ENCODE measurements at places on chromosomes 3 and 15.

- H3K36me3 ChIP-seq = no peaks in the 10 kb centered on the region
- no peaks in the 10 kb centered on the region for H3K27me3 ChIP-seq
- DNase-seq = no peak
- H3K4me3 ChIP-seq = no peak overlapping the region
These were observed 219.8 kb downstream of the CTNNB1 start for GRCh38 chr3:41418961-41419691.

DNA sequence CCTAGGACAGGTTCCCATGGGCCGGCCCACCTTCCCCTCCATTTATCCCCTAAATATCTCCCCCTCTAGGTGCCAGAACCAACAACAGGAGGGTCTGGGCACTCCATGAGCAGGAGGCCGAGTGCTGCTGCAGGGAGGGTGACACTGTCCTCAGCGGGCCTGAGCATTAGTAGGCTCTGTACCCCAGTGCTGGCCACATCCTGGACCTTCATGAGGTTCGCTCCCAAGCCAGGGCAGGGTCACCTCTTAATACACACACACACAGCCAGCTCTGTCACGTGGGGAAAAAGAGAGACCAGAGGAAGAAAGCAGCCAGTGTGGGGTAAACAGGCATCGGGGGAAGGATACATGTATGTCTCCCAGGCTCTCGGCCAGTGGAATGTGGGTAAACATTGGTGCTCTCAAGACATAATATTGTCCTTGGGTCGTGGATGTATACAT, 27.9 kb upstream of the SEMA3F start:
- no peaks in the 10 kb centered on the region for H3K27me3 ChIP-seq
- DNase-seq = no peak
- H3K36me3 ChIP-seq = peaks cover 2% of the 10 kb centered on the region
- no peak overlapping the region for H3K4me3 ChIP-seq
- no peak overlapping the region for H3K27ac ChIP-seq
- H3K4me1 ChIP-seq = no peaks in the 10 kb centered on the region

- DNase-seq = no peak
- H3K4me3 ChIP-seq = no peak overlapping the region
- H3K4me1 ChIP-seq = peaks cover 10% of the 10 kb centered on the region
- peaks cover 49% of the 10 kb centered on the region for H3K27me3 ChIP-seq
- H3K36me3 ChIP-seq = no peaks in the 10 kb centered on the region
- no peak overlapping the region for H3K27ac ChIP-seq
These were observed 20.9 kb downstream of the NOX5 start for GRCh38 chr15:69035205-69035917.

- no peak overlapping the region for H3K27ac ChIP-seq
- H3K36me3 ChIP-seq = no peaks in the 10 kb centered on the region
- H3K27me3 ChIP-seq = no peaks in the 10 kb centered on the region
- H3K4me1 ChIP-seq = no peaks in the 10 kb centered on the region
- no peak for DNase-seq
- no peak overlapping the region for H3K4me3 ChIP-seq
These were observed 12.3 kb upstream of the MFSD1 start for GRCh38 chr3:158789592-158789991.

GRCh38 chr3:188446766-188447165, 292.8 kb downstream of the LPP start:
- no peak for DNase-seq
- peaks cover 3% of the 10 kb centered on the region for H3K4me1 ChIP-seq
- H3K4me3 ChIP-seq = no peak overlapping the region
- no peak overlapping the region for H3K27ac ChIP-seq

- H3K4me3 ChIP-seq = no peak overlapping the region
- H3K36me3 ChIP-seq = no peaks in the 10 kb centered on the region
- no peak for DNase-seq
- no peaks in the 10 kb centered on the region for H3K4me1 ChIP-seq
These were observed 105.9 kb upstream of the AKAP13 start for GRCh38 chr15:85274315-85275050.

DNA sequence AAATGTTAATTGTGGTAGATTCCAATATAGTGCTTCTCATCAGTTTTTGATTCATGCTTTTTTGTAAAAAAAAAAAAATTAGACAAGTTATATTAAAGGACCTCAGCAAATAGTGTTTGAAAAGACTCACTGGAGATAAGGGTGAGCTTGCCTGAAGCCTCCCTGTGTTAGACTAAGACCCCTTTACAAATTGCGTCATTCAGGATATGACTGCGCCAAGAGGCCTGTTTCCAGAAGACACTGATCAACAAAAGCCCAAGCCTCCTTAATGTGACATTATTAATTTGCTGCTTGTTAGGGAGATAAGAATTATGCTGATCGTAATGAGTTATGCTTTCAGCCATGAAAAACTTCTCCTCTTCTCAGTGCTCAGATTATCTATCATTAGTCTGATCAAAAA, 13.0 kb upstream of the DNAJC13 start:
- H3K4me3 ChIP-seq = no peak overlapping the region
- no peaks in the 10 kb centered on the region for H3K36me3 ChIP-seq
- H3K4me1 ChIP-seq = no peaks in the 10 kb centered on the region
- DNase-seq = no peak

DNA sequence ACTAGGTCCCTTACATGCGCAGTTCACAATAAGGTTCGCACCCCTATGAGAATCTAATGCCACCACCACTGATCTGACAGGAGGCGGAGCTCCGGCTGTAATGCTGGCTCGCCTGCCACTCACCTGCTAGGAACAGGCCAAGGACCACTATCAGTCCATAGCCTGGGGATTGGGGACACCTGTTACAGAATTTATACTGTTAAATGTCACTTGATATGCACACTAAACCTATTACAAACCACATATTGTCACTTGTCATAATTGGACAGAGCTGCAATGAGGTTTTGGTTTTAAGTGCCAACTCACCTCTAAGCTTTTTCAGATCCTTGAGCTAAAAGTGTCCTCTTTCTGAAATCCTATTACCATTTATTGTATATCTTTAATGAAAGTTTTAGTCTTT, 507.9 kb upstream of the TPRG1 start:
- no peaks in the 10 kb centered on the region for H3K27me3 ChIP-seq
- H3K4me1 ChIP-seq = no peaks in the 10 kb centered on the region
- H3K4me3 ChIP-seq = no peak overlapping the region

DNA sequence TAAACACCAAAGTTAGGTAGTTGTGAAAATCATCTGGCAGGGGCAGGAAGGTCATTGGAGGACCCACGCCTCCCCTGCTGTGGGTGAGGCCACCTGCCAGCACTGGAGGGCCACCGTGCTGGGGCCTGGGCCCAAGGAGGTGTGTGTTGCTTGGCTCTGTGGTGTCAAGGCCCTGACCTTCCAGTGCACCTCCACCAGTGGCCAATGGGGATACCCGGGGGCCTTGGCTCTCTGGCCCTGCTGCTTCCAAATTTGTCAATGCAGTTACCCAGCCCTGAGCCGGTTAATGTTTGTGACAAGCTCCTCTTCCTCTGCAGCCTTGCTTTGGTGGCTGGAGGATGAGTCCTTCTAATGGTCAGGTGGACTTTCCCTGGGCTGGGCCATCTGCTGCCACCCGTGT, 150.2 kb downstream of the KLF13 start:
- H3K4me3 ChIP-seq = no peak overlapping the region
- no peak for DNase-seq

DNA sequence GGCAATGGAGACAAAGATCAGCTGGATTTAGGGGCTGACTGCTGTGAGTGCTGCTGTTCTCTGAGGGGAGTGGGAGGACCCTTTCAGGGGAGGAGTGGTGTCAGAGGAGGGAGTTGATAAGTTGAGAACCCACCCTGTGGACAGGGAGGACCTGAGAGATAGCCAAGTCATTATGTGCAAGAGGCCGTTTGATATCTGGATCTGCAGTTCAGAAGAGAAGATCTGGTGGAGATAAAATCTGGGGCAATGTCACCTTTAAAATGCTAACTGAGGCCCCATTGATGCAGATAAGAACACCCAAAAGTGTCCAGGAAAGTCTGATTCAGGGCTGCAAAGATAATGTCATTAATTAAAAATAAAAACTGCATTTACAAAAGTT, 256.1 kb upstream of the HES1 start:
- H3K27ac ChIP-seq = no peak overlapping the region
- DNase-seq = no peak
- H3K4me1 ChIP-seq = no peaks in the 10 kb centered on the region
- H3K4me3 ChIP-seq = no peak overlapping the region

DNA sequence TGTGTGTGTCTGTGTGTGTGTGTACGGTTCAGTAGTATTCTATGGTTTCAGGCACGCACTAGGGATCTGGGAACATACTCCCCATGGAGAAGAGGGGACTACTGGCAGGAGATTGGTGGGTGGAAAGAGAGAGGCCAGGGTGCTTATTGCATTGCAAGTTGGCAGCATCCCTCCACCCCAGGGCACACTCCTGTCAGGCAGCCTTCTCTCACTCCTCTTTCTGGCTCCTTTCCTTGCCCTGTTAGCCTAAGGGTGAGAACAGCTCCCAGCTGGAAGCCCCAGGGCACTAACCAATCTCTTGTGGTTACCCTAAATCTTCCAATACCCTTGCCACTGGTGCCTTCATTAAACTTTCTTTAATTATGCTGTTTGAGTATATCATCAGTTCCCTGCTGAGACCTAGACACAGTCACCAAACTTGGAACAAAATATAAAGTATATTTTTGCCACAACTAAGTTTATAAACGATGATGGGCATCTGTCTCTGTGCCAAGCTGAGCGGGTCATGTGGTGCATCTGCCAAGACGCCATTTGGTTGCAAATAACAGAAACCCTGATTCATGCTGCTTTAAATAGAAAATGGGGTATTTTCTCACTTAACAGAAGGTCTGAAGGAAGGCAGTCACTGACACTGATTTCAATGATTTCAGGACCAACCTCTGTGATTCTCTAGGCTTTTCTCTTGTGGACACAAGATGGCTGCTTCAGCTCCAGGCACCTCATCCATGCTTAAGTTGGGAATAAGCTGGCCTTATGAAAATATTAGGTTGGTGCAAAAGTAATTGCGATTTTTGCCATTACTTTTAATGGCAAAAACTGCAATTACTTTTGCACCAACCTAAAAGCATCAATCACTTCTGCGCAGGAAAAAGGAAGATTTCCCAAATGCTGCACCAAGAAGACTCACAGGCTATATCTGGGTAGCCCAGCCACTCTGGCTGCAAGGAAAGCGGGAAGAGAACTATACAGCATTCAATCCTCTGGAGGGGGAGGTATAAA, 476.9 kb upstream of the PROK2 start:
- no peaks in the 10 kb centered on the region for H3K36me3 ChIP-seq
- no peak for DNase-seq
- H3K27me3 ChIP-seq = peaks cover 7% of the 10 kb centered on the region
- H3K27ac ChIP-seq = no peak overlapping the region

DNA sequence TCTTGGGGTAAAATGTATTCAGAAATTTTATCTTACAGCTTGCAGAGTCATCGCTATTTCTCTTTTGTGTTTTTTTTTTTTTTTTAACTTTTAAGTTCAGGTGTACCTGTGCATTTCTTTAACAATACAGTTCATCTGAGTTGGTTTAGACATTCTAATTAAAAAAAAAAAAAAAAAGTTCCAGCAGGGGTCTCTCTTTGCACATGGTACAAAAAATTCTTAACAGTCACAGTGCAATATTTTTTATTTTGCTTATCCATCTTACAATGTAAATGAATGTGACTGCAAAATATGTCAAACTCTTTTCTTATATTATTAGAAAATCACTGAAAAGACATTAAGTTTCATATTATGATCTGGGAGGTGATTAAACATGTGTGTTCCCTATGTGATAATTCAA, 47.5 kb upstream of the SLC9A9 start:
- peaks cover 7% of the 10 kb centered on the region for H3K27me3 ChIP-seq
- no peak for DNase-seq
- H3K36me3 ChIP-seq = no peaks in the 10 kb centered on the region
- no peaks in the 10 kb centered on the region for H3K4me1 ChIP-seq
- H3K27ac ChIP-seq = no peak overlapping the region
- no peak overlapping the region for H3K4me3 ChIP-seq

GRCh38 chr3:196081002-196081833, 672 bp downstream of the TFRC start:
- H3K27ac ChIP-seq = peak overlapping the region; percentile 84
- H3K27me3 ChIP-seq = no peaks in the 10 kb centered on the region
- peaks cover 24% of the 10 kb centered on the region for H3K4me1 ChIP-seq

DNA sequence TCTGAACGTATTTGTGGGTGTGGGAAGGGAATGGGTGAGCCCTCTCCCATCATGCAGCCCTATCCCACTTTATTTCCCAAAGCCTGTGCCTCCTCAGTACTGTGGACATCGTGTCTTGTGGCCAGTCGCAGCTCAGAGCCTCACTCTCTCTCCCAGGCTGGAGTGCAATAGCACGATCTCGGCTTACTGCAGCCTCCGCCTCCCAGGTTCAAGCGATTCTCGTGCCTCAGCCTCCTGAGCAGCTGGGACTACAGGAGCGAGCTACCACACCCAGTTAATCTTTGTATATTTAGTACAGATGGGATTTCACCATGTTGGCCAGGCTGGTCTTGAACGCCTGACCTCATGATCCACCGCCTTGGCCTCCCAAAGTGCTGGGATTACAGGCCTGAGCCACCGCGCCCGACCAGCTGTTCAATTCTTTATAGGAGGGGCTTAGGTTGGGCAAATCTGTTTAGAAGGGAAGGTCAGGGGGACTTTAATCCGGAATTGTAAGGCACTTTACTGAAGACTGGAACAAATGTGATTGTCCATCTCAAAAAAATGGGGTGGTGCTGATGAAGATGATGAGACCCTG, 42.7 kb upstream of the BDH1 start:
- DNase-seq = no peak
- H3K36me3 ChIP-seq = no peaks in the 10 kb centered on the region
- no peak overlapping the region for H3K27ac ChIP-seq
- H3K27me3 ChIP-seq = peaks cover 2% of the 10 kb centered on the region
- H3K4me3 ChIP-seq = no peak overlapping the region

DNA sequence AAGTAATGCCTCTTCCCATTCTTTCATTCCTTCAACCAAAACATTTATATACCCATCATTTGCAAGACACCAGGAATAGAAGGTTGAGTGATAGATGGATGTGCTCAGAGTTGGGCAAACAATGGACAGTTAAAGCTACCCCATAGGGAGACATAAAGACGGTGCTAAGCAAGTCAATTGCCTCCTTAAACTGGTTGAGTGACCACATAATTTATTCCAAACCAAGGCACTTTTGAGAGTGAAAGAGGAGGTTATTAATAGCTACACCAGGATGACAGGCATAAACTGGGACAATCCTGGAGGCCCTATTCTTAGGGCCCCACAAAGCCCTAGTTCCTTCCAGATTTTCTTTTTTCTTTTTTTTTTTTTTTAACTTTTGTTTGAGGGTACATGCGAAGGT, 21.4 kb upstream of the DYNC1LI1 start:
- no peak for DNase-seq
- peaks cover 14% of the 10 kb centered on the region for H3K27me3 ChIP-seq
- H3K27ac ChIP-seq = no peak overlapping the region
- H3K4me1 ChIP-seq = no peaks in the 10 kb centered on the region

DNA sequence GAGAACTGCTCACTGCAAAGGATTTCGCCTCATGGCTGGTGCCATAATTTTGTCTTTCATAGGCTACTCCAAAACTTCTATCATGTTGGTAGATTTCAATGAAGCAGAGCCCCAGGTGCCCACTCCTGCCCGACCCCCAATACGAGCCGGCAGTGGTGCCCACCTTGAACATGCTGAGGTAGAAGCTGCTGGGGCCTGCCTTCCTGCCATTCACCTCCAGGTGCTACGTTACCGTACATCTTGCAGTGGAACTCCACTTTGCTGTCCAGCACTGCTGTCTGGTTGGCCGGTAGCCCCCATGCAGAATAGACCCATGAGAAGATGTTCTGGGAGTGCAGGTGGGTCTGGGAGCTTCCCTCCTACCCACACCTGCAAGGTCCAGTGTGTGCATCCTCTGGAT, 502.8 kb upstream of the TBL1XR1 start:
- no peak overlapping the region for H3K27ac ChIP-seq
- no peaks in the 10 kb centered on the region for H3K4me1 ChIP-seq
- no peak for DNase-seq
- H3K4me3 ChIP-seq = no peak overlapping the region
- no peaks in the 10 kb centered on the region for H3K27me3 ChIP-seq
